ENCODE measurements at places on chromosomes 16 and 17.

DNA sequence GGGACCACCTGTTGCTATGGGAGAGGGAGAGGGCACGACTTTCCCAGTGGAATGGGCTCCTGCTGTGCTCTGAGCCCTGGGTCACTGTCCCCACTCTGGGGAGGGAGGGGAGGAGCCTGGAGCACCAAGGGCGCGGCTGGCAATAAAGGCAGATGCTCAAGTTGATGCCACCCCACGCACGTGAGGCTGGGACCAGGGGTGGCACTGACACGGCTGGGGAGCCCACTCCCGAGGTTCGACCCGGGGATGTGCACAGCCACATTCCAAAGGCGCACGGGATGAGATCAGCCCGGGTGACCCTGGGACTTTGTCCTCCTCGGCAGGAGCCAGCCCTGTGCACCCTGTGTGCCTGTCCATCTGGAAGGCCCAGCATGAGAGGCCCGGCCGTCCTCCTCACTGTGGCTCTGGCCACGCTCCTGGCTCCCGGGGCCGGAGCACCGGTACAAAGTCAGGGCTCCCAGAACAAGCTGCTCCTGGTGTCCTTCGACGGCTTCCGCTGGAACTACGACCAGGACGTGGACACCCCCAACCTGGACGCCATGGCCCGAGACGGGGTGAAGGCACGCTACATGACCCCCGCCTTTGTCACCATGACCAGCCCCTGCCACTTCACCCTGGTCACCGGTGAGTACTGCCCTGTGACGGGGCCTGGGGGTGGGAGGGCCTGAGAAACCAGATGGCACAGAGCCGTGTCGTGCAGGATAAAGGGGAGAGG is at the start of gene ENPP7:
TSS of gene ENPP7 (plus strand) at position 175 of the 715 bp plus-strand sequence. CDS start at position 372, 197 bp downstream.
- H3K27me3 ChIP-seq, result no peaks in the 10 kb centered on the region
- H3K4me3 ChIP-seq, result no peak within 1 kb of the TSS
- no peaks in the 10 kb centered on the region for H3K36me3 ChIP-seq
- peaks cover 3% of the 10 kb centered on the region for H3K4me1 ChIP-seq
- no peak within 1 kb of the TSS for H3K27ac ChIP-seq

DNA sequence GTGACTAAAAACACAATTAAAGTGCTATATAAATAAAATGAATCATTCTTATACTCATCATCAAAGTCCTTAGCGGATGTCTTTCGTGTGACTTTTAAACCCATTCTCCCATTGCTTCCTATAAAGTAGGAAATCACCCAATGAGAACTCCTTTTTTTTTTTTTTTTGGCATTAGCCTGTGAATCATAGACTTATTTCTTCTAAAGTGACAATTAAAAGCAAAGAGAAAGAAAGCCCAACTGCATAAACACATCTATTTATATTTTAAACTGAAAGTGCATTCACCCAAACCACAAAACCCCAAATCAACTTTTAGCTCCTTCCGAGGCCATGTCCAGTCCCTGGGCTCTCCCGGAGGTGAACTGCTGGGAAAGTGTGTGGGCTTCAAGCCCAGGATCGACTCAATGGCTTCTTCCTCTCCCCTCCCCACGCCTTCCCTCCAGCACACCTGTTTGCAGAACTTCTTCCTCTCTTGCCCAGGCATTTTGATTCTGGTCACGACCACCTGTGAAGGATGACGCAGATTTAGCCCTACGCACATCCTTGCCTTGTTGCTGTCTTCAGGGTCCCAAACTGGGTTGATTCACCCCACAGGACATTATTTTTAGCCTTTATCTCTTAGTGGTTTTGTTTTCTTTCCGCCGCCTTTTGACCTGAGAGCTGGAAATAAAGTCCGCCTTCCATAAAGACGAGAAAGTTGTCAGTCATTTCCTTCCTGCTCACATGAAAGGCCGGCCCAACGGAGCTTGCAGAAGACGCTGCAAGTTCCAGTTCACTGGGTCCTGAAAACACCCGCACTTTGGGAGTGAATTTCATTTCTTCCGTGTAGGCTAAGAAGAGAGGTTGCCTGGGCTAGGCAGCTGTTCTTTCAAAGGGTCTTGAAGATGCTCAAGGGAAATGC is 166.8 kb downstream of the MAP2K6 start:
- H3K27ac ChIP-seq, result no peak overlapping the region
- no peaks in the 10 kb centered on the region for H3K27me3 ChIP-seq
- no peak for DNase-seq
- no peaks in the 10 kb centered on the region for H3K4me1 ChIP-seq
- H3K36me3 ChIP-seq, result no peaks in the 10 kb centered on the region
- peak overlapping the region; percentile 30 for H3K4me3 ChIP-seq

DNA sequence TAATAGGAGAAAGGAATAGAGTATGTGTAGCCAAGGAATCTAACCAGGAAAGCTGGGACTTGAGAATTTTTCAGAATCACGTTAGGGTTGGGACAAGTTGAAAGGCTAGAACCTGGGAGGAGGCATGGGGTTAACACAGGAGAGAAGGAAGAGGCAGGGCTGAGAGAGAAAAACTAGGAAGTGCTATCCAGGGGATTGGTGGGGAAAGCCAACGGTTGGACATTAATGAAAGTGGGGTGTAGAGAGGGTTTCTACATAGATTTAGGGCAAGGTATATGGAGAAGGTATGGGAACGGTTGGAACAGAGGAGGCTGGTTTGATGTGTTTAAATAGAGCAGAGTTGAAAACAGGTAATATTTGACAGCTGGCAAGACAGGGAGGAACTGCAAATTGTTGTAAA is 2.7 kb downstream of the SRRM2 start:
- H3K4me3 ChIP-seq, result peak overlapping the region; percentile 77
- DNase-seq, result no peak
- peaks cover 9% of the 10 kb centered on the region for H3K4me1 ChIP-seq
- no peak overlapping the region for H3K27ac ChIP-seq
- H3K36me3 ChIP-seq, result peaks cover 27% of the 10 kb centered on the region

DNA sequence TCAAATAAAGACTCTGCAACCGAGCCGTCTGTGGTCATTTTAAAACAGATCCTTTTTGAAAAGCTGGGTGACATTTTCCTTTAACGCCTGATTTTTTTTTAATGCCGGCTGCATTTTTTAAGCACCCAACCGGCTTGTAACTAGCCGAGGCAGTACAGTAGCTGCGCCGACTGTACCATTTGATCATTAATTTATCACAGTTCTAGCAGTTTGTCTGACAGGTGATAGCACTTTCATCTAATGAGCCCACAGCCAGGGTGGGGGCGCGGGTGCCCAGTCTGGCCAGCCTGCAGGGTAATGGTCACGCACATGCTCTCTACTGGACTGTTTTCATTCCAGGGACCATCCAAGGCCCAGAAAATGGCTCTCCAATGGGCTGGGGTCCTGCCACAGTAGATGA is 68.8 kb downstream of the IRX5 start:
- H3K27ac ChIP-seq, result no peak overlapping the region
- no peaks in the 10 kb centered on the region for H3K4me1 ChIP-seq
- no peaks in the 10 kb centered on the region for H3K27me3 ChIP-seq
- H3K4me3 ChIP-seq, result no peak overlapping the region
- H3K36me3 ChIP-seq, result no peaks in the 10 kb centered on the region

- no peak overlapping the region for H3K4me3 ChIP-seq
- no peak overlapping the region for H3K27ac ChIP-seq
- H3K4me1 ChIP-seq, result no peaks in the 10 kb centered on the region
Observed at GRCh38 chr17:72518753-72519597, 398.2 kb downstream of the SOX9 start.

DNA sequence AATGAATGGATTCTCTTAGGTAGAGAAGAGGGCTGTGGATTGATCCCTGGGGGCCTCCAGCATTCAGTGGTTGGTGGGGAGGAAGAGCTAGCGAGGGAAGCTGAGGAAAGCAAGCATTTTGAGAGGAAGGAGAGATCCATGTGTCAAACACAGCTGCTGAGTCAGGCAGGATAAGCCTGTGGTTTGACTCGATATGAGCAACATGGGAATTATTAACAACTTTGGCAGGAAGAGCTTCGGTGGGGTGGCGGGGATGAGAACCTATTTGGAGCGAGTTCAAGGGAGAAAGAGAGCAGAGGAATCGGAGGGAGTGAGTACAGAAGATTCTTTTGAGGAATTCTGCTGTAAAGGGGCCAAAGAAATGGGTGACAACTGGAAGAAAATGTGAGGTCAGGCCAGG is 59.5 kb upstream of the CDC42EP4 start:
- H3K27ac ChIP-seq, result no peak overlapping the region
- H3K27me3 ChIP-seq, result no peaks in the 10 kb centered on the region
- no peak overlapping the region for H3K4me3 ChIP-seq
- no peaks in the 10 kb centered on the region for H3K4me1 ChIP-seq
- H3K36me3 ChIP-seq, result no peaks in the 10 kb centered on the region

DNA sequence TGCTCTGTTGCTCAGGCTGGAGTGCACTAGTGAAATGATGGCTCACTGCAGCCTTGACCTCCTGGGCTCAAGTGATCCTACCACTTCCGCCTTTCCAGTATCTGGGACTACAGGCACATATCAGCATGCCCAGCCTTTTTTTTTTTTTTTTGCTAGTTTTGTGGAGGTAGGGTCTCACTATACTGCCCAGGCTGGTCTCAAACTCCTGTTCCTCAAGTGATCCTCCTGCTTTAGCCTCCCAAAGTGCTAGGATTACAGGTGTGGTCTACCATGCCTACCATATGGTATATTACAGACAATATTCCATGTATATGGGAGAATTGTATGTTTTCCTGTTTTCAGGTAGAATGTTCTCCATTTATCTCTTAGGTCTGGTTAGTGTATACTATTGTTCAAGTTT is 12.3 kb upstream of the ATF7IP2 start:
- H3K36me3 ChIP-seq, result no peaks in the 10 kb centered on the region
- no peaks in the 10 kb centered on the region for H3K27me3 ChIP-seq
- H3K4me1 ChIP-seq, result no peaks in the 10 kb centered on the region
- DNase-seq, result no peak

- no peak overlapping the region for H3K27ac ChIP-seq
- H3K36me3 ChIP-seq, result no peaks in the 10 kb centered on the region
- DNase-seq, result peak; percentile 81
Observed at GRCh38 chr17:34556384-34556783, 23.0 kb upstream of the TMEM132E start.

DNA sequence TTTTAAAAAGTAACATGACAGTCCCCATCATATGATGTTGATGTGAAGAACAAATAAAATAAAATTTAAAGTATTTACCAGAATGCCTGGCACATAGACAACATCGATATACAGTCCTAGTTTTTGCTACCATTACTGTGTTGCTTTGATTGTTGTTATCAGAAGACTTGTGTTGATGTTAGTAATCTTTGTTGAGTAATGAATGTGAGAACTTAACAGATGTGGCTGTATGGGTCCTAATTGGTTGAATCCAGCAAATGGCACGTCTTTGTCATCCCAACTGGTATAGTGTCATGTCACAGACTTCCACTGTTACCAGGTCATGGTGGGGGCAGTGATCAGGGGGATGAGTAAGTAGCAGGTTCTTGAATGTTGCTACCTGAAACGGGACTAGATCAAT is 1151.4 kb upstream of the CDH8 start:
- no peak for DNase-seq
- no peak overlapping the region for H3K4me3 ChIP-seq
- no peaks in the 10 kb centered on the region for H3K27me3 ChIP-seq
- no peaks in the 10 kb centered on the region for H3K4me1 ChIP-seq

DNA sequence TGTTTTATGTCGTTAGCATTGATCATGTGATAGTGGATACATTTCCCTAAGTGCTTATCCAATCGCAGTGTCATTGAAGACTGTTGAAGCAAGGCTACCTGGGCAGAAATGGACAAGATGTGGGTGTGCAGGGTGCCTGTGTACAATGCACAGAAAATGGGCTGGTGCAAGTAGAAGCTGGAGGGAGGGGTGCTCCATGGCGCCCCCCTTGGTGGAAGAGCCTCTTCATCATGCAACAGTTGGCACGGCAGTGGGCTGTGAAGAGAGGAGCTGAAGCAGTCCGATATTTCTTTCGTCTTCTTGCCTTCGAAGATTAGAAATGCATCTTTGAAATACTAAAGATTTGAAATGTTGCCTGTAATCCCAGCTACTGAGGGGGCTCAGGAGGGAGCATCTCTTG is 100.5 kb downstream of the PLCG2 start:
- no peak overlapping the region for H3K4me3 ChIP-seq
- no peaks in the 10 kb centered on the region for H3K4me1 ChIP-seq
- no peaks in the 10 kb centered on the region for H3K27me3 ChIP-seq
- no peak overlapping the region for H3K27ac ChIP-seq
- peaks cover 7% of the 10 kb centered on the region for H3K36me3 ChIP-seq

- DNase-seq, result no peak
- H3K4me3 ChIP-seq, result no peak overlapping the region
- no peaks in the 10 kb centered on the region for H3K27me3 ChIP-seq
- H3K4me1 ChIP-seq, result peaks cover 2% of the 10 kb centered on the region
Observed at GRCh38 chr17:77684803-77685798, 273.4 kb upstream of the TNRC6C start.

- DNase-seq, result no peak
- no peak overlapping the region for H3K4me3 ChIP-seq
- H3K27ac ChIP-seq, result no peak overlapping the region
- no peaks in the 10 kb centered on the region for H3K27me3 ChIP-seq
- peaks cover 7% of the 10 kb centered on the region for H3K4me1 ChIP-seq
Observed at GRCh38 chr17:49255125-49255524, 24.5 kb upstream of the PHOSPHO1 start.

DNA sequence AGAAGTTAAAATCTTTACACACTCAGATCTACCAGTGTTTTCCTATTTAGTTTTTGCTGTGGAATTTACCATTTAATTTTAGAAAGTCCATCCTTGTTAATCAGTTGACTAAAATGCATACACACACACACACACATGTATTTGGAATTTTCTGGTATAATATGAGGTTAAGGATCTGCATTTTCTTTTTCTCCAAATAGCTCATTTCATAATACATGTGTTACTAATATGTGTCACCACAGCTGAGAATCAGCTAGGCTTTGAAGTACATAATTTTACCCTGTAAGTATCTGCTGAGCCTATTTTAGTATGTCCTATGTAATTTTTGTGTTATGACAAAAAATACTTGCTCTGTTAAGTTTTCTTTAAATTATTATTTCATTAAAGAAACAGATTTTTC is 143.2 kb downstream of the PHKB start:
- H3K27me3 ChIP-seq, result no peaks in the 10 kb centered on the region
- no peak for DNase-seq
- no peak overlapping the region for H3K4me3 ChIP-seq
- no peaks in the 10 kb centered on the region for H3K36me3 ChIP-seq

DNA sequence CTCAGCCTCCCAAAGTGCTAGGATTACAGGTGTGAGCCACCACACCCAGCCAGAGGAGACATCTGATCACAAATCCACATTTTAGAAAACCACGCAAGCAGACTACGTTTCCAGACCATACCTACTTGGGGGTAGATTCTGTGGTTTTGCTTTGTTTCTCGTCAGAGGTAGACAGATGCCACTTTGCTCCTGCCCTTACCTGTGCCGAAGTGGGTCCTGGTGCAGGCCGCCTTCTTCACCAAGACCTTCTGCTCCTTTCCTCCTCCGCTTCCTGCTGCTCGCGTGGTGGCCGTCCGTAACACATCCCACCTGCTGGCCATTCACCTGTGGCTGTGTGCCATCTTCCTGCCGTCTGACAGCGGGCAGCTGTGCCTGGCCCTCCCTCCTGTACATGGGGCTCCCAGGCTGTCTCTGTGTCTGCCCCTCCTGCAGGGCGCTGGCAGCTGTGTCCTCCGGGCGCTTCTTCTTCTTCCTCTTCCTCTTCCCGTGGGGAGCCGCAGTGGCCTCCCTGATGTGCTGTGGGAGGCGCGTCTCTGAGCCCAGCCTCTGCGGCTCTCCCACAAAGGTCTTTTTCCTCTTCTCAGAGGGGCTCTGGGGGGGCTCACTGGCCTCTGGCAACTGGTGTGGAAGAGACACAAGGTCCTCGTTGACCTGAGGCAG is 21.2 kb upstream of the CYTH1 start:
- H3K27me3 ChIP-seq, result no peaks in the 10 kb centered on the region
- peaks cover 38% of the 10 kb centered on the region for H3K36me3 ChIP-seq
- H3K4me1 ChIP-seq, result no peaks in the 10 kb centered on the region
- no peak for DNase-seq

All from kidney (tissue), 22 donors.